ENCODE measurements at places on chromosomes 4 and X.

DNA sequence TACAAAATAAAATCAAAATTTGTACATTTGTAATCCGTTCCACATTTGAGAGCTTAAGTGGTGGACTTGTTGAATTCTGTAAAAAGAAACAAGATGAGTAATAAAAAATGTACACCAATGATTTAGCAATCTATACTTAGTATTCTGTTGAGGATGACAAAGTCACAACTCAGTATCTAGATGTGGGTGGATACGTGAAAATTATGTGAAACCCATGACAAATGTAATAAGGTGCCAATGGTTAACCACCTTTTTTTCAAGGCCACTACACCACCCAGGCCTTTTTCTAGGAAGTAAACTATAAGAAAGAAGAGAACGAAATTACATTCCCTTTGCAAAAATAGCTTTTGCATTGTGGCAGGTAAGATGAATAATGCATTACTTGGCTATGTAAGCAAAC is 77.0 kb downstream of the ATP8A1 start:
- DNase-seq, result no peak

GRCh38 chrX:133598601-133599335 is 183.5 kb upstream of the GPC4 start:
- no peak for DNase-seq

- no peak for DNase-seq
Measured at GRCh38 chr4:32136081-32136787, 1416.1 kb downstream of the PCDH7 start.

GRCh38 chr4:33187035-33187434 is 2466.9 kb downstream of the PCDH7 start:
- DNase-seq, result no peak

GRCh38 chrX:50386520-50386919 is 84.1 kb downstream of the DGKK start:
- no peak for DNase-seq

DNA sequence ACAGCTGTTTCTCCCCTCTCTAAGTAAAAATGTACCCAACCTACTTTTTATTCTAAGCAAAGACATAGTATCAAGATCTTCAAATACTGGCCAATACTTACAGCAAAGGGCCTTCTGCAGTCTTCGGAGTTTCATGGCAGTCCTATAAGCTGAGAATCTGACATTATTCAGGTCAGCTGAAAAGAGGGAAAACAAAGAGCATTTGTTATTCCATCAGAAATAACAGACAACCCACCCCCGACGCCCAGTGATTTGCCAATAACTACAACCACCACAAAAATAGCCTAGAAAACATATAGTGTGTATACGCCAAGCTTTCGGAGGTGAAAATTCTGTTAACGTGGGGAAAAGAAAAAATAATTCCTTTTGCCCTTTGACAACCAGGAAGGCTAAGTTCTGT is 151.1 kb upstream of the FTHL17 start:
- DNase-seq, result no peak

DNA sequence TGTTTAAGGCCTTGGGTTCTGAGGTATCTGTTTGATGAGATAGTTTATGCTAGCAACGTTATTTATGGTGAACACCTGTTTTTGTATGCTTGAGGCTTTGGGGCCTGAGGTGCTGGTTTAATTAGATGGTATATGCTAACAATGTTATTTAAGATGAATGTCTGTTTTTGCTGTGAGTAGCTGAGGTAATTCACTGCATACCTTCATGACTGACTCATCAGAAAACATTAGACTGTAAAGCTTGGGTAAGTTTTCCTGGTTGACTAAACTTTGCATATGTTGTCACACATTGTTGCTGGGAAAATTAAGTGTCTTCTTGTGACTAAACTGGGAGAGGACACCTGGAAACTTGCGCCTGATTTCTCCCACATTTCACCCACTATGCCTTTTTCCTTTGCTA is 1026.6 kb downstream of the RAPGEF2 start:
- DNase-seq, result no peak

- no peak for DNase-seq
Measured at GRCh38 chr4:54484383-54484782, 173.4 kb upstream of the KIT start.

DNA sequence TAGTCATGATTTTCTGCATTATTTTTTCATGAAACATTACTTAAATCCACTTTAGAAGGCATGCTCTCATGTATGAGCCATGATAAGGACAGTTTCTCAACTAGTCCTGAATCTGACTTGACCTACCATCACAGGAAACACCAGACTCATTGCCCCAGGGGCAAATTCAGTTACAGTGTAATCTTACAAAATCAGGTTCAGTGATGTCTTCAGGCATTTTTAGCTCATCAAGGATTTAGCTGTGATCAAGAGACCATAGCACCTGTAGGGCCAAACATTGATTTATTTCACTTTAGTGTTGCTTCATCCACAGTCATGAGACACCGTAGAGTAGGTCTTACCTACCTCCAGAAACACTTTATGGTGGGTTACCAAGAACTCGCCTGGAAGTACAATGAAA is 3.1 kb upstream of the TASL start:
- no peak for DNase-seq

DNA sequence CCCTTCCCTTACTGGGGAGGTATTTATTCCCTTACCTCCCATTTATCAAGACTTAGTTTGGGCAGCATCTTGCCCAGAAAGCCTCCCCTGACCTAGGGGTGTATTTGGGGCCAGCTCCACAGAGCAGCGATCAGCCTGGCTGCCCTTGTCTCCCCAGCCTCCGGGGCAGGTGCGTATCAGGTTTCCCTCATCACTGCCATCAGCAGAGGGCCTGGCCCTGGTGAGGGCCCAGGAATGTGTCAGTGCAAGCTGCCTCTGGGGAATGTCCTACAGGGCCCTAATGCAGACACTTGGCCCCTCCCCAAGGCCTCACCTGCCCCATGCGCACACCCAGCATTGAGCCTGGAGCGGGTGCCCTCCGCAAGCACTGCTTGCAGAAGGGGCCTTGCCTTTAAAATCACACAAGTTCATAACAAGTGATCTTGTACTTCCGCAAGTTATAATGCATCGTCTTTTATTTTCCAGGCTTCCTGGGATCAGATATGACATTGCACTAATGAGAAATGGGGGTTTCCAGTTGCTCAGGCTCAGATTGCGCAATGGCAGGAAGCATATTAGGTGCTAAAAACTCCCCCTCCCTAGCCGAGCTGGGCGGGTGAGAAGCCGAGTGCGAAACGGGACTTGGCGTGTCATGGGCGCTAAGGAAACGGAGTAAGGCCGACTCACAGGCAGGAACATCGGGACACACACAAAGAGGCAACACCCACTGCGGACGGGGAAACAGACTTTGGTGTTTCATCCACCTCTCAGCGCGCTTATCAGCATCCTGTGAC is 25.4 kb upstream of the AFAP1 start:
- no peak for DNase-seq

DNA sequence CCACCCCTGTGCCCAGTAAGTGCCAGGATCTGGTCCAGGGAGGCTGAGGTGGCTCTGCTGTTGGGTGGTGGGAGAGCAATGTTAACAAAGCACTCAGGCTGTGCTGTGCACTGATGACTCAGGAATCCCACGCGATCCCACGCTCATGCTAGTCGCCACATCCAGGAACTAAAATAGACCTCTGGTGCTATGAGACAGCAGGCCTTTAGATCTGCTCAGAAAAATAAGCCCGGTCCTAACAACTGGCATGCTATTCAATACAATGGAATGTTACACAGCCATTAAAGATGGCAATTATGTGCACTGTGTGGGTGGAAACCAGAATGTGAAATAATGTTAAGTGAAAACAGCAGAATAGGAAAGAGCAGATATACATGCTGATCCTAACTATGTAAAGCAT is 26.0 kb downstream of the ARL13A start:
- DNase-seq, result no peak

- no peak for DNase-seq
Measured at GRCh38 chr4:69154021-69154420, 57.7 kb downstream of the UGT2B7 start.

DNA sequence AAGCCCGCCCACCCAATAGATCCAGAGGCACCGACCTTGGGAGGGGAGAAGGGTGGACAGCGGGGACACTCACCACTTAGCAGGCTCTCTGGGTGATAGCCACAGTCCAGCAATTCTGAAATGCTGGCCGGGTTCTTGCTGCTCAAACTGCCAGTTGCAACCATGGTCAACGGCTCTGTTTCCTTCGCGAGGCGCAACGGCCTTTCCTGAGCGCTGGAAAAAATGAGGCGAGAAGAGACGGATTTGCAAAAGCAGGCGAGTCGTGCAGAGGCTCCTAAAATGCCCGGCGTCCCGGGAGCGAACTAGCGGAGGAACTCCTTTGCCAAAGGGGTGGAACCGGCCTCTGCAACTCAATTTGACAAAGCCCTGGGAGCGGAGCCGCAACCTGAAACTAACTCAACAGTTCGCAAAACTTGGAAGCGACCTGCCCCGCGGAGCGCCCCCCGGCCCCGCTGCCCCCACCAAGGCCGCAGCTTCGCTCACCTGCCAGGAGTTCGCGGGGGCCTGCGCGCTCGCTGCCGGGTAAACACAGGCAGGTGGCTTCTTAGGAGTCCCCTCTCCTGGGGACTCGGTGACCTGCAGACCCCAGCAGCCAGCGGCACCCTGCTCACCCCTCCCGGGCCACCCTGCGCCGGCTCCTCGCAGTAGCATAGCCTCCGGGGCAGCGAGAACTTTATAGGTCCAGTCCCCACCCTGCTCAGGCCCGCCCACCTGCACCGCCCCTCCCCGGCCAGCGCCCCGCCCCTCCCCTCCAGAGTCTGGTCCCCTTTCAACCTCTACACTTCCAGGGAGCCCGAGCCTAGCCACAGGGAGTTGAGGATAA is at the start of gene DDIT4L:
TSS of gene DDIT4L (minus strand) at position 649 of the 823 bp plus-strand sequence. CDS start at position 164, 485 bp downstream.
- no peak for DNase-seq

GRCh38 chrX:110181459-110182137 is 136.3 kb downstream of the AMMECR1 start:
- no peak for DNase-seq

- DNase-seq, result no peak
Measured at GRCh38 chrX:123525123-123525725, 207.6 kb downstream of the THOC2 start.

GRCh38 chrX:71017396-71017939 is 50.7 kb downstream of the SNX12 start:
- no peak for DNase-seq

GRCh38 chr4:25031077-25031621 is 403 bp upstream of the LGI2 start:
- DNase-seq, result peak; percentile 10

GRCh38 chrX:11209798-11210414 is 83.3 kb upstream of the AMELX start:
- no peak for DNase-seq

DNA sequence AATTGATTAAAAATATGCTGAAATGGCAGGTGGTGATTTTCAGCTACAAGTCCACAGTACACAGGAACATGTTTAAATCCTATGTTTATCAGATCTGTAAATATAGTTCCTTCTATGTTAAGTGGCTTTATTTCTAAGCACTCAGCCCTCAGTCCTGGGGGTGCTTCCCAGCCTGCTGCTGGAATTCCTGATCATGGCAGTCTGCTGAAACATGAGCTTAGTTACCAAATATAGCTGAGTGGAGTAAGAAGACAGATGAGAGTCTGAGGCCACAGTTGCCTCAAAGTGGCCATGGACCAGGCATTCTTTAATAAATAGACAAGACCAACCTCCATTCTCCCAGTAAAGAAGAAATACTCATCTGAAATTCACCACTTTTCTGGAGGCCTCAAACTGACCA is 17.1 kb upstream of the DDX60 start:
- DNase-seq, result no peak

DNA sequence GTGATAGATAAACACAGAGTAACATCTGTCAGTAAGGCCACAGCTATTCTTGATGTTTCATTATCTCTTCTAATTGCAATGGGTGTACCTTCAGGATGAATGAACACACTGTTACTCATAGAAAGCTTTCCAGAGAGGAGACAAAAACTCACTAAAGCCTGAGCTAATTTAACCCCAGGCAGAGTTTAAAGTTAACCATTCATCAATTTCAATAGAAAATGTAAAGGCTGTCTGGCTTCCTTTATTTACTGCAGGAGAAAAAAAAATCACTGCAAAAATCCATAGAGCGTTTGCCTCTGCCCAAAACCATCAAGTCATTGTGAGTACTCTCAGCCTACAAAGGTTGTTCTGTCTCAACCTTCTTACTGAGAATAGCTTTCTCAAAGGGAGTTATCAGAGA is 376.9 kb downstream of the PPP4R3C start:
- DNase-seq, result no peak

DNA sequence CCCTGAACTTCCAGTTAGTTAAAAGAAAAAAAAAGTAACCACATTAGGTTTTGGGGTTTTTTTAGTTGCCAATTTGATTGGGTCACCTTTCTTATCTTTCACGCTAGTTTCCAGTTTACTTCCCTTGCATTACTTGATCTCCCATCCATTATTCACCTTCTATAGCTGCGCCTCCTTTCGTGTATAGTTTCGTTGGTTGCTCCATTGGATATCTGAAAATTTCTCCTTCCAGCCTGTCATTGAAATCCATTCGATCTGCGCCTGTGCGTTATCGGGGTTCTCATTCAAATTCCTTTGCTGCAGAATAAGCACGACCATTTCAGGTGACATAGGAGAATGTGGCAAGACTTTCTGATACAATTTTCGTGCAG is 764 bp downstream of the TRAPPC11 start:
- DNase-seq, result no peak

DNA sequence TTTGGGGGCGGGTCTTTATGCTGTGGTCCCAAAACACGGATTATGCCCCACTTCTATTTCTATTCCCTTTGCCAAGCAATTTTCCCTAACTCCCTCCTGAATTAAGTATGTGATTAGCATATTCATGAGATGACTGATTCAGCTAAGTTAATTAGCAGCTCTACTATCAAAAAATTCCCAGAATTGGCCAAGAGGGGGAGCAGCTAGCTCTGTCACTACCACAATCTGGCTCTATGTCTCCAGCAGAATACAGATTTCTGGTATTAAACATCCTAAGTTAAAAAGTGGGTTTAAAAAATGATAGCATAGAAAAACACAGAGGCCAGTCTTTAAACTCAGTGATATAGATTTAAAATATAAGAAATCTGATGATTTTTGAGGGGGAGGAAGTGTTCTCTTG is 80.3 kb downstream of the GPC4 start:
- DNase-seq, result peak; percentile 51

DNA sequence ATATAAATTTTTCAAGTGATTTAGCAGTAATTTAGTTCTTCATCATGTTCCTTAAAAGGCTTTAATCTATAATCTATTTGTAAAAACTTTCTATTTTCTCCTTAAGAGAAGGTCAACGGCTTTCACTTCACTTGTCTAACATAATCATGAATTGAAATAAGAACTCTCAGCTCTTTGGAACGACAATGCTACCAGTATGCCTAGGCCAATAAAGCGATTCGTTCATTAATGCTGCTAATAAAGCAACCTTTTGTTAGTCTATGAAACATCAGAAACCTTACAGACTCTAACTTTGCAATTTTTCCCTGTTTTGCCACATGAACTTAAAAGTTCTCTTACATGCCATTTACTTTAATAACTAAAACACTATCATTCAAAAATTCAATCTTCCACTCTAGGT is 47.6 kb downstream of the FBXW7 start:
- DNase-seq, result no peak

GRCh38 chr4:2909583-2909982 is 53.6 kb downstream of the NOP14 start:
- DNase-seq, result no peak
